ENCODE measurements at places on chromosomes 1 and 21. TPM values are rescaled to one million over a fixed set of nuclear protein-coding genes. Genes with fewer than 3 reads are reported as not detected.
A peak's percentile ranks its signal among the peaks of the same experiment; 100 is the strongest.

- DNase-seq, result peak; percentile 50
Measured at GRCh38 chr1:94607398-94607797, 65.8 kb upstream of the F3 start.

GRCh38 chr1:237041795-237042525 lies at the start of gene RYR2:
TSS of gene RYR2 (plus strand) at chr1:237042184. CDS start at chr1:237042522, 338 bp downstream.
- no peak for DNase-seq

DNA sequence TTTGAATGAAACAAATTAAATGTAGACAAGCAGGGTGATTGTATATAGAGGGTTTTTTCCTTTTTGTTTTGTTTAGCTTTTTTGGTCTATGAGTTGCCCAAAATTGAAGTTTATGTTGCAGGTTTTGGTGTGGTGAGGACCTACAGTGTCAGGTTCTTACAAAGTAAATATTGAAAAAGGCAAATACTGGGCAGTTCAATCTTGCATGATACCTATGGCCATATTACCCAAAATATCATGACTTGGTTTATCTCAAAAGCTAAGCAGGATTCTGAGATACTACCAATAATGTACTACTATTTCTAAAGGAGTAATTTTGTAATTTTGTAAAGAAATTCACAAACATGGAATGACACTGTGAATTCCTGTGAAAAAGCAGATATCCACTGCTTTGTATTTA lies 1.8 kb downstream of the DNAJB4 start:
- no peak for DNase-seq

The BTBD8 gene
- 1.4 TPM for total RNA-seq

The THEMIS2 gene
- total RNA-seq, result 2.1 TPM

DNA sequence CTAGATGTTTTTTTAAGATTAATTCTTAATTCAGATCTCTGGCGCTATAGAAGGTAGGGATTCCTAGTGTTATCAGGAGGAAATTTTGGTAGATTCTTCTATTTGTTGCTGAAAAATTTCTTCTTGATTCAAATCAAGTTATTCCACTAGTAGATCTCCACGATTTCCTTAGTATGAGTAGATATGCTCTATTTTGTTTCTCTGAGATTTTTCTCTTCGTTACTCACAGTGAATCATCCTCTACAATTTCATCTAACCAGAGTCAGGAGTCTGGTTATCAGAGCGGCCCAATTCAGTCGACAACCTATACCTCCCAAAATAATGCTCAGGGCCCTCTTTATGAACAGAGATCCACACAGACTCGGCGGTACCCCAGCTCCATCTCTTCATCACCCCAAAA lies 18.8 kb upstream of the HAX1 start:
- DNase-seq, result no peak

The MRPL39 gene
- 53.7 TPM for total RNA-seq

Measured in foreskin keratinocyte (primary cell).